Iris pigment epithelial cell (primary cell): ENCODE measurements at places on chromosomes 4 and X.
A peak's percentile ranks its signal among the peaks of the same experiment; 100 is the strongest.

DNA sequence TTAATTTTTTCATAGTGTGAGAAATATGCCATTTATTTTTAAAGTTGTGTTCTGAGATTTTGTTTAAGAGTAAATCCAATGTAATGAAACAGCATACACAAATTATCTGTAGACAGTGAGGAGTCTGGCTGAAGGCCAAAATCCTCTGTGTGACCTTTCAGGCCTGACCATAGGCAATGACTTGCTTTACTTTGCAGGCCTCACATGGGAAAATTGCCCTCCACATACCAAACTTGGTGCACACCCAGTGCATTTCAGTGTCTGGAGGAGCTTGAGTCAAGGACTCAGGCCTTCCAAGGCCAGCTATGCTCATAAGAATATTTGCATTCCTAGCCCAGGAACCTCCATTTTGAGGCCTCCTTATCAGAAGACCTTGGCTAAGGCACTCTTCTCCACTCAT lies 430.1 kb downstream of the GABRG1 start:
- DNase-seq, result no peak

GRCh38 chrX:43225626-43226328 lies 430.3 kb upstream of the MAOA start:
- DNase-seq, result no peak

DNA sequence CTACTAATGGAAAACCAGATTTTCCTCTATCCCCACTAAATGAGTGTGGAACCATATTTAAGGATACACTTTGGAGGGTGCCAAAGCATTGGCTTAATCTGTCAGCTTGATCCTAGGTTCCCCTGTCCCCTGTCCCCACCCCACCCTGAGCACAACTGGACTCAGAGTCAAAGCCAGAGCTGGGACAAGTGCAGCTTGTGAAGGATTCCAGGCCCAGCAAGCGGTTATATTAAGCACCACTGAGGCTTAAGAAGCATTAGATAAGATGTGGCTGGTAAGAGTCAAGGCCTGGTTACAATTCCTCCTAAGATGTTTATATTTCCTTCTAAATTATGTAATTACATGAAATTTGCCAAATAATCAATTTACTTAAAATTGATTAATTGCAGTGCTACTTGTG lies 350.0 kb upstream of the GATB start:
- DNase-seq, result no peak

DNA sequence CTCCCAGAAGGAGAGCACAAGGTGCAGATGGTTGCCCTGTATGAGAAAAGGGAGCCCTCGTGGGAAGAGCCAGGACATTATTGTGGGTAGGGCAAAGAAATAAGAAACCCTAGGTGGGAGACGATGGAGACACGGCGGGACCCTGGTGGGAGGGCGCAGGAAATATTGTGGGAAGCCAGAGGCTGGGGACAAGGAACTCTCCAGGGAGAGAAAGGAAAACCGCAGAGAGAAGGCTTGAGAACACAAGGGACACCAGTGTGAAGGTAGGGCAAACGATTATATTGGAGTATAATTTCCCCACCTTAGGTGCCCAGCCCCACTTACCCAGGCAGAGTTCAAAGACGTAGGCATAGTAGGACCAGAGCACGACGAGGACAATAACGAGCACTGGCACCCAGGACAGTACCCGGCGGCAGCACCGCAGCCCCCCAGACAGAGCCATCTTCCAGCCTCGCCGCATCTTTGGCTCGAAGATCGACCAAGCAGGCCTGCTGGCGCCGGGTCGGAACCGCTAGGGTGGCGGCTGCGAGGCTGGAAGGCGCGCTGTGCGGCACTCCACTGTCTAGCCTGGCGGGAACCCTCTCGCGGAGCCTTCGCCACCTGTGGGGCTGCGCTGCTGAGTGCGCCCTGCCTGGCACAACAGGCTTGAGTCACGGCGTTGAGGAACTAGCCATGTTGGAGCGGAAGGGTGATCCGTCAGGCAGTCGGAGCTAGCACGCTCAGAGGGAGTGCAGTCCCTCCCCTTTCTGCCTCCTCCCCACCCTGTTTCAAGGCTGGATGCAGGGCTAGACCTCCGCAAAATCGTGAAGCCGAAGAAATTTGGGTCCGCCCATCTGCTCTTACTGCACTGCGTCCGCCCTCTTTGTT lies at the start of gene ZDHHC15:
TSS of gene ZDHHC15 (minus strand) at position 473 of the 867 bp plus-strand sequence. CDS start at position 460, 13 bp downstream.
- DNase-seq, result no peak

DNA sequence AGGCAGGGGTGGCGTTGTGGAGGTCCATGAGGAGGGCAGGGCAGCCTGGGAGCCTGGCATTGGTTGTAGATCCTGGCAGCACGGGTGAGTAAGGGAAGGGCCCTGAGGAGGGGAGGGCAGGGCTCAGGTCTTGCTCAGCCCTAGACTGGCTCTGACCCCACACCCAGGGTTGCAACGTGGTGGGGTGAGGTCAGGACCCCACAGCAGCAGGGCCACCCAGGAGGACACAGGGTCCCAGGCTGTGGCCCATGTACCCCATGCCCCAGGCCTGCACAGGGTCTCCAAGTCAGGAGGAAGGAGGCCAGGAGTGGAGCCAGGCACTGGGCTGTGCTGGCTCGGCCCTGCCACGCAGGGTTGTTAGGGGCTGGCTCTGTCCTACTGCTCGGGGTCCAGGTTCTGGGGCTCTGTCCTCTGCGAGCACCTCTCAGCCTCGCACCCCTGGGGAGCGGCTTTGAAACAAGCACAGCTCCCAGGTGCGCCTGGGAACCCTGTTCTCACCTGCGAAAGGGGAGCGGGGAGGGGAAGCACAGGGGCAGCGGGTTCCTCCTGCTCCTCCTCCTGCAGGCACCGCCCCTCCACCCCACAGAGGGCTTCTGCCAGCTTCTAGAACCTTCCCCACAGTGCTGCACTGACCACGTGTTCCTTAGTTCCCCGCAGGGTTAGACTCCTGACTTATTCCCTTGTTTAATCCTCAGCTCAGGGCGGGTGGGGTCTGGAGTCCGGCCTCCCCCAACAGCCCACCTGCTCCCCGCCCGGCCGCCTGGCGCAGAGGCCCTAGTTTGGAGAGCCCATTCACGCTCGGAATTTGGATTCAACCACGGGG lies 20.4 kb downstream of the MSANTD1 start:
- DNase-seq, result no peak

- no peak for DNase-seq
Measured at GRCh38 chr4:187283201-187283955, 559.7 kb upstream of the FAT1 start.

DNA sequence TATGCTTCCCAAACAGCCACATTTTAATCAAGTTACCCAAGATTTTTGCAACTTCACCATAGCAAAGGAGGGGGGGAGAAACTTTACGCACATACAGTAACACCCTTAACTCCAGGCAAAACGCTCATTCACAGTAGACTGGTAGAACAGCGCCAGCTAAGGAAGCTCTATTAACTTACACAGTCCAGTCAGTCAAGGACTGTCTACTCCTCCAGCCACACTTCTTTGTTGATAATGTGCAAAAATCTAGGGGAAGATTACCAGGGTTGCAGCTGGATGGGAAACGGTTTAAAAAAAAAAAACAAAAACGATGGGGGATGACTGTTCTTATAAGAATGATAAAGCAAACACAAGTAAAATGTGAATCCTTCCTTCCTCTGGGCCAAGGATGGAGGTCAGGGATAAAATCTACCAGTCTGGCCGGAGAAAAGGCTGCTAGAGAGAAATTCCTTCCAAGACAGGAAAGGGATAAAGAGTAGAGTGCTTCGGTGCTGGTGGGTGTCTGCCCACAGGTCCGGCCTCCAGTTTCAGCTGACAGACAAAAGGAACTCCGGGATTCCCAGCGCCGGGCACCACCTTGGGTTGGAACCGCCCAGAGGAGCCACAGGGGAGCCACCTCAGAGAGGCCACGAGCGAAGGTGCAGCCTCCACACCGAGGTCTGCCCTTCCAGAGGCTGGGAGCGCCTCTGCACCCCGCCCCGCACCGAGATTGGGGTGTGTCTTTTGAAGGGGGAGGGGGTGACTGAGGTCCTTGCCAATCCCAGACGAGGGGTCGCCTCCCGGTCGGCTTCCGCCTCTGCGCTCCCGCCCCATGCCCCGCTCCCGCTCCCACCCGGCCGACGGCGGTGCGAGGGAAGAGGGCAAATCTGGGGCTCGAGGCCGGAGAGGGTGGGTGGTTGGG lies 811 bp downstream of the ANKRD50 start:
- DNase-seq, result peak; percentile 87

- DNase-seq, result peak; percentile 38
Measured at GRCh38 chr4:14254252-14254651, 626.7 kb upstream of the BOD1L1 start.

- peak; percentile 15 for DNase-seq
Measured at GRCh38 chrX:19855700-19856381, 31.6 kb downstream of the SH3KBP1 start.

- no peak for DNase-seq
Measured at GRCh38 chr4:142041788-142042187, 405.4 kb downstream of the IL15 start.

GRCh38 chrX:56564164-56564885 lies 898 bp downstream of the UBQLN2 start:
- DNase-seq, result peak; percentile 55

GRCh38 chrX:153495362-153495751 lies 577 bp downstream of the BGN start:
- no peak for DNase-seq

DNA sequence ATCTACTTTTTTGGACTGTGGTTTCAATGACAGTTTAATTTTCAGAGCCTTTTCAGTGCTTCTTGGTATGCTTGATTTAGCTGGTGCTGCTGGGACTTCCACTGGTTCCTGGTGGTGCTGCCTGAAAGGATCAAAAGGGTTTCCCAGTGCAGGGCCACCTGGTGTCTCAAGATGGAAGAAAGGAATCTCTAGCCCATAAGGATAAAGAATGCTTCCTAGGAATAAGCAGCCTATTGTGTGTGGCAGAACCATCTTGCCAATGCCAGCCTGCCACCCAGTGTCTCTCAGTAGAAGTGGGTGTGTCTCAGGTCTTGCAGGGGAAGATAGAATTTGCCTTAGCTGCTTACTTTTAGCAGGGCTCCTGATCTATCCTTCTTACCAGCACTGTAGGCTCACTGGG lies 15.0 kb upstream of the RAI2 start:
- DNase-seq, result no peak

DNA sequence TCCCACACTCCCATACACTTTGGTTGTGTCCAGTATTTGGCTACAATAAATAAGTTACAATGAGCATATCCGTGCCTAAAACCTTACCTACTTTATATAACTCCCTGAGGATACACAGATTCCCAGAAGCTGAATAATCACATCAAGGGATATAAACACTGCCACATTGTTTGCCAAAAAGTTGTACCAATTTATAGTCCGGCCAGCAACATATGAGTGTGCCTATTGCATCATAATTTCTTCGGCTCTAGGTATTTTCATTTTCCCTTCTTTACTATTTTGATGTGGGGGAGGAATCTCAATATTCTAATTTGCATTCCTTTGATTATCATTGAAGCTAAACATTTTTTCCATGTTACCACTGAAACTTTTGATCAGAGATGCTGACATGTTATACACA lies 146.4 kb downstream of the PCDH19 start:
- DNase-seq, result no peak

DNA sequence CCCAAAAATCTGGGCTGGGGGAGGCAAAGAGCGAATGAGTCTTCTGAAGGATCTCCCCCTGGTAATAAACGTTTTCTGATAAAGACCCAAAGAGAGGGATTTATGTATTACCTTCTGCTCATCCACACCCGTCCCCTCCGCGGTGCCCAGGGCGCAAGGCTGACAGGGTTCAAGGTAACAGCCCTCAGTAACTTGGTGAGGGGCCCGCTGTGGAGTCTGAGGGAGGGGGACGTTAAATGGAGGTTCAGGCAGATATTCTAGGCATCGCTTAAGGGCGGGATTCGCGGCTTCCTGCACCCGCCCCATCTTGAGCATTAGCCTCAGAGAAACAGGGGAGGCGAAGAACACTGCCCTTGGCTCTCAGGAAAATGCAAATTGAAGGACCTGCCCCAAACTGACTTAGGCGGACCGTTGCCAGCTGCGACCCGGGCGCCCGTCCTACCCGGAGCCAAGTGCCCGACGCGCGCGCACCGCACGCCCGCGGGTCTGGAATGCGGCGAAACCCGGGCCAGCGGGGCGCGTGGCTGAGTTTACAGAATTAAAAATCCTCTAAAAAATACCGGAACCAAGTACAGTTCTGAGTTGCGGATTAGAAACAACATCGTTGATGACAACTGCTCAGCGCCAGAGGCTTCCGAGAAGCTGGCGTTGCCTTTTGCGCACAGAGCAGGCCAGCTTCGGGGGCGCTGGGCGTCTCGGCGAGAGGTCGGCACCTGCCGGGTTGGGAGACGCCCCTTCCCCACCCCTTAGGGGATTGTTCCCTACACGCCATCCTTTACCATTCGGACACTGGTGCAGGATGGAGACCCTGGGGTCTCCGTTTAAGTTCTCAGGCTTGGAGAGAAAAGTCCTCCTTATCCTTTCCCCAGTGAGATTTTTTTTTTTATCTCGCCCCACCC lies 2.8 kb downstream of the HELT start:
- no peak for DNase-seq

GRCh38 chrX:103913356-103914020 lies 48.9 kb upstream of the TMSB15B start:
- peak; percentile 17 for DNase-seq

- peak; percentile 80 for DNase-seq
Measured at GRCh38 chrX:86137071-86137470, 11.2 kb upstream of the DACH2 start.

DNA sequence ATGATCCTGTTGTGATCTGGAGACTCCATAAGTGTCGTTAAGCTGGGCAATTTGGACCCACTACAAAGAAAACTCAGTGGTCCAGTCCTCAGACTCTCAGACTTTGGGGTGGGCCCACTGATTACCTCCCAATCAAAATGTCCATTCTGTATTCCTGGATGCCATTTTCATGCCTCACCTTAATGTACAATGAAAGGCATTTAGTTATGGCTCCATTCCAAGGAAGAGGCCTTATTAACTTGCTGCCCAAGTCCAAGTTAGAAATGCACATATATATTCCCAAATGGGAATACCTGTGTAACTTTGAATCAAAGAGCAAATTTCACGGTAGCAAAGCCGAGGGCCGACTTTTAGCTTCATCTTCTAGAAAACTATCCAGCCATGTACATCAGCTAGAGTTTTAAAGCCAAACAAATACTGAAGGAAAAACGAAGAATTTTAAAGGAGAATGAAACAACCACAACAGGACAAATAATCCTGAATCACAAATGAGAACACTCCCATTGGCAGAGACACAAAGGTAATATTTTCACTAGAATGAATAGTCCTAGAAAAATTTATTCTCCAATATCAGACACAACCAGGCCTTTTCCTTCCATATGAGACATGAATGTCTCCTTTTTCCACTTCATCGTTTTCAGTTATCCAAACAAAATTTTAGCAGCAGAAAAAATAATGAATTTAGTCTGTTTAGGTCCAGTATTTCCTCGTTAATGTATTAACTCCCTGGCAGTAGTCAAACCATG lies 63.7 kb upstream of the HHIP start:
- peak; percentile 47 for DNase-seq

GRCh38 chrX:68755616-68756125 lies 73.2 kb upstream of the EFNB1 start:
- no peak for DNase-seq
